ENCODE measurements at places on chromosomes 11 and 22. TPM values are rescaled to one million over a fixed set of nuclear protein-coding genes. Genes with fewer than 3 reads are reported as not detected.

Gene RCOR2
- 0.25 TPM for total RNA-seq

Gene ILK
- 128 TPM for total RNA-seq

Gene BACE1
- total RNA-seq, result 0.82 TPM

Gene CCDC157
- total RNA-seq, result 5.5 TPM

Gene CCDC90B
- total RNA-seq, result 26.8 TPM

Gene APOA4
- not detected for total RNA-seq

Gene GLYAT
- not detected for total RNA-seq

Gene CDC42BPG
- total RNA-seq, result 0.50 TPM

Gene KRTAP5-1
- total RNA-seq, result not detected

Gene LDHAL6A
- total RNA-seq, result 0.11 TPM

Gene KRTAP5-10
- total RNA-seq, result not detected

Gene KCNQ1OT1
- 0.48 TPM for total RNA-seq

Gene EPS8L2
- 12.3 TPM for total RNA-seq

Gene LARGE1
- not detected for total RNA-seq

Gene MUC2
- total RNA-seq, result not detected

Gene RPS13
- 1,108 TPM for total RNA-seq

Gene GTSE1
- 74.4 TPM for total RNA-seq

Gene SHISAL1
- total RNA-seq, result not detected

Gene KDM4D
- 0.39 TPM for total RNA-seq

Gene BACE1-AS
- total RNA-seq, result 6.8 TPM
